Fibroblast of skin of left quadriceps (primary cell): ENCODE measurements at places on chromosomes 2 and 18.
A peak's percentile ranks its signal among the peaks of the same experiment; 100 is the strongest.

DNA sequence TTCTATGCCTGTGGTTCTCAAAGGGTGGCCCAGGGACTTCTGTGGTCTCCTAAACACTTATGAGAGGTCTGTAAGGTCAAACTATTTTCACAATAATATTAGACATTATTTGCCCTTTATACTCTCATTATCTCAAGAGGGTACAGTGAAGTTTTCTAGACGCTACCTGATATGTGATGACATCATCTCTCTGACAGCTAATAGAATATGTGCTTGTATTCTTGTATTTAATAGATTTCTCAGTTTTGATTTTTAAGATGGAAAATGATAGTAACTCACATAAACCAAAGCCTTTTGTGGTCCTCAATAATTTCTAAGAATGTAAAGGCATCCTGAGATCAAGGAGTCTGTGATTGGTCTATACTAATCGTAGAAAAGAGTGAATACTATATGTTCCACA lies 265.1 kb downstream of the ZNF521 start:
- no peak for DNase-seq

DNA sequence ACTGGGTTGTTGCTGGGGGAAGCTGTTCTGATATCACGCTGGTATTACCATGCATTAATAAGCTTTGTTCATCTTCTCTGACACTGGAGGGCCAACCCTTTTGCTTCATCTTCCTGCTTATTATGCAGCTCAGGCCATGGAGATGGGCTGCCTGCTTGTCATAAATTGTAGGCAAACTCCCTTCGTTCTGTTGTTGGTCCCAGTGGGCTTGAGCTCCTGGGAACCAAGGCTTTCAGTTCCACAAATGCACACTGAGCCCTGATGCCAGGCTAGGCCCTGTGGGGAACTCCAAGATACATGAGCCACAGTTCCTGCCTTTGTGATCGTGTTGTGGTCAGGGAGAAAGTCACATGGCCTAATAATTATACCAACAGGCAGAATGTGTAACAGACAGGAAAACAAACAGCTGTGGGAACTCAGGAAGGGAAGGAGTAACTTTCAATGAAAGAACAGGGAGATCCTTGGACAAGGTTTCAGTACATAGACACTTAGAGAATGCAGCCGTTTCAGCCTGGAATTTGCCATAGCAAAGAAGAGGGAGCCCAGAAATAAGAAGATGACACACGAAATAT lies 49.0 kb upstream of the BCL2L11 start:
- DNase-seq: peak; percentile 10

- peak; percentile 48 for DNase-seq
These were observed 7.6 kb upstream of the MSTN start for GRCh38 chr2:190069936-190070696.

GRCh38 chr2:158507679-158508078 lies 50.9 kb downstream of the PKP4 start:
- DNase-seq: no peak

DNA sequence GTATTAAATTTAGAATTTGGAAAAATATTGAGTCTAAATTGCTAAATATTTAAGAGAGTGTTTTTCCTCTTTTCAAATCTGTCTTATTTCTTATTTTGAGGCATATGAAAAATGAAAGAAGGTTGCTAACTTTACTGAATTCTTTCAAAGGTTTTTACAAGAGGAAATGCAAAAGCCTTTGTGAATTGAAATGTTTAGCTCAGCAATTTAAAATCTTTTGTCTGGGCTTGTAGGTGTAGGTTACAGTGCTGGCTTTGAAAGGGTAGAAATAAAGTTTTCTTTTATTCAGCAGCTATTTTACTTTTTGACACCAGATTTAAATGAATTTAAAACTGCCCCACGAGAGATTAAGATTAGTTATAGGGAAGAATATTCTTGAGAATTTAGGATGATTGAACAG lies 192.0 kb downstream of the CDH7 start:
- no peak for DNase-seq

DNA sequence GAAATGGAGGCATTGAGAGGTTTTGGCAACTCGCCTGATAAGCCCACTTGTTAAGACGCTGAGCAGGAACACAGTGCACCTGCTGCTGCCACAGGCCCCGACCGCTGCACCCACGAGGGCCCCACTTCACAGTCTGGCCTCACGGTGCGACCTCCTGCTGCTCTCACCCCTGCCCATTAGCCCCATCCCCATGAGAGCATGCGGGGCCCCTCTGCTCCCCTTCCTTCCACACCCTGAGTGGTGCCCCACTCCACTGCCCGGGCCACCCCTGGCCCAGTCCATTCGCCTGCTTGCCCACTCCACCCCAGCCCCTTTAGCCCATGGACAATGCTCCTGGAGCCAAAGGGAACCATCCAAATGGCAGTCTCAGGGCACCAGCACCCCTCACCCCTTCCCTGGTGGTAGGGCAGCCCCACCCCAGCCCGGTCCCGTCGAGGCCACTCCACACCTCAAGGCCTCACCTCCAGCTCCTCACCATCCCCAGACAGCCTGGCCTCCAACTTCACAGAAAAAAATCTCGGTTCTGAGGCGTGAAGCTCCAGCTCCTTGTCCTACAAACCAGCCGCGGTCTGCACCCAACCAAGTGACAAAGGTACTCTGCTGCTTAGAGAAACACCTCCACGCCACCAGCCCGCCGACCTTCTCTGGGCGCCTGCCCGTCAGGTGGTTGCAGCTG lies 6.7 kb upstream of the GPR55 start:
- DNase-seq: no peak

DNA sequence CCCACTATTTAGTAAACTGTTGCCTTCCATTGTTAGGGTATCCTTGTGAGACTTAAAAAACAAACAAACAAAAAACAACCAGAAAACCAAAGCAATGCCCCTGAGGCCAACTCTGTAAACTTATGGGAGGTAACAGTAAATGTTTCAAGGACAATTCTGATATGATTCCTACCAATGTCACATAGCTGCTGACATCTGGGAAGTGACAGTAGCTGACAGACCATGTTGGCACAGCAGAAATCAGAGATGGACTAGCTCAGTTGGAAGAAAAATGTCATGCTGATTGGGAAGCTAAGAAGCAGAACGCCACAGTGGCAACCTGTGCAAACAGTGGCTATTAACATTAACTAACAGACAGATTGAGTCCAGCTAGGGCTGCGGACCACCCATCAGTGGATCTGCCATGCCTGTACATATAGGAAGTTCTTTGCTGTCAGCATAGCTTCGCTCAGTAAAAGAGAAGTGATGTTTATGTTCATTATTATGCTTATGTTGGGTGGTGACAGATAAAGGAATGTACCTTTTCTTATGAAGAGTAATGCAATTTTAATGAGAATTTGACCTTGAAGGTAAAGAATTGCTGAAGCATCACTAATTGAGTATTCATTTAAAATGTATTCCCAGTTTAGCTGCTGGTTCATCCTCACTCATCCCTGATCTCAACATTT lies 180.6 kb downstream of the PARD3B start:
- no peak for DNase-seq

GRCh38 chr2:8433390-8433789 lies 248.5 kb upstream of the ID2 start:
- no peak for DNase-seq

GRCh38 chr2:43030551-43031307 lies 195.7 kb downstream of the ZFP36L2 start:
- DNase-seq: no peak

DNA sequence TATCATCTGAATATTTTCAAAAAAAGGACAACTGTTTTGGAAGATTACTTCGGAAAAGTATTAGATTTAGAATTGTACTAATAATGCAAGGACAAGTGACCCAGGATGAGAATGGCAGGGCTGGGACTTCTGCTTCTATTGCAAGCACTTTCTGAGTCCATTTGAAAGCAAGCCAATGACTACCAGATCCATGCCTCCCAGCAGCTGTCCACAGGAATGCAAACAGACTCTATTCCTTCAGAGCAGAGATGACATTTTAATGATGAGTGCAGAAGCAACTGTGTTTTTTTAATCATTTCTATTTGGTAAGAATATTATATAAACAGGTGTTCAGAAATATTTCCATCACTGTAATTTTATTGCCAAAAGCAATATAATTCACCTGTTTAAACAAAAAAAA lies 456.7 kb downstream of the SOX11 start:
- peak; percentile 8 for DNase-seq

- no peak for DNase-seq
These were observed 642.9 kb downstream of the ZEB2 start for GRCh38 chr2:143877056-143877455.

DNA sequence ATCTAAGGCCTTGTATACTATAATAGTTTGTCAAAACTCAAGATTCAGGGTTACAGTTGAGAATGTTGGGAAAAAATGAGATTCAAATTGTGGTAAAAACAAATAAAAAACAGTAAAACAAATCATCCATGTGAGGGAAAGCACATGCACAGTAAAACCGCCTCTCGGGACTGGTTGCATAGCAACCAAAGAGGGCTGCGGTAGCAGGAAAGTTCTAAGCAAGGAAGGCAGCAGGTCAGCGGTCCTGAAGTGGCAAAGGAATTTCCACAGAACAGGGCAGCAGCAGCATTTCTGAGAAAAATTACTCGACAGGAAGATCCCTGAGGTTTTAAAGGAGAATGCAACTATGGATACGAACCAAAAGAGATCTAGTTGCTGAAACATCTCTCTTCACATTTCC lies 93.7 kb downstream of the DYNAP start:
- peak; percentile 21 for DNase-seq

DNA sequence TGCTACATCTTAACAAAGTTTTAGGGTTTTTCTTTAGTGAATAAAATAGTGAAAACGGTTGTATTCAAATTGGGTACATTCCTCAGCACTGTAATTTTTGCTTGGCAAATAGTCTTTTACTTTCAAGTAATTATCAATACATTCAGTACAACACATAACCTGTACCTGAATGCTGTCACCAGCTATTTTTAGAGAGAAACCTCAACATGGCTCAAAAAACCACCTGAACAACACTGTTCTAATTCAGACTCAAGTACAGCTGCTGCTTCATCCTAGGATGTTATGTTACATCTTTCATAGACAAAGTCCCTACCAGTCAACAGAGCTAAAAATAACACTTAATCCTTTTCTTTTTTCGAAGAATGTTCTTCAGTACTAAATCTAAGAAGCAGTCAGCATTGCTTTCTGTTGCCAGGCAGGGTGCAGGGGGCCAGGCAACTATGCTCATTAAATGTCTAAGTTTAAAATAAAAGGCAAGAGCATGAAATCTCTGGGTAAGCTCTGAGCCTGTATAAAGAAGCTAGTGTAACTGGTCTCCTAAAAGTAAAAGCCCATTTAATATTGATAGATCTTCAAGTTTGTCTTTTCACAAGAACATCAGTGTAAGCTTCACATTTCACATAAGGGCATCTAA lies 20.5 kb downstream of the PDIA6 start:
- DNase-seq: no peak

DNA sequence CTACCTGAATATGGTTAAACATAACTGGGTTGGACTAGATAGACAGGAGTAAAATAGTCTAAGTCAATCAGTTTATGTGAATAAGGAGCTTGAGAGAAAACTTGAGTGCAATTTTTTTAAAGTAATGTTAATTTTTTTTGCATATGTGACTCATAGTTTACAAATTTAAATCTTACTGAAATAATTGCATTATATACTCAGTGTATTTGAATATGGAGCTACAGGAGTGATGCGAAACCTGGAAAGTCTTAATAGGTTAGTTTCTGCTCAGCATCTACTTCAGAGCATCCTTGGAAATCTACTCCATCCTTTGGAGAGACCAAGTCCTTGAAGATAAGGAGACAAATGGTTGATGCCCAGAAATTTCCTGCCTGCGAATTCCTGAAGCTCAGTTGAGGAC lies 318.8 kb upstream of the NXPH2 start:
- no peak for DNase-seq

DNA sequence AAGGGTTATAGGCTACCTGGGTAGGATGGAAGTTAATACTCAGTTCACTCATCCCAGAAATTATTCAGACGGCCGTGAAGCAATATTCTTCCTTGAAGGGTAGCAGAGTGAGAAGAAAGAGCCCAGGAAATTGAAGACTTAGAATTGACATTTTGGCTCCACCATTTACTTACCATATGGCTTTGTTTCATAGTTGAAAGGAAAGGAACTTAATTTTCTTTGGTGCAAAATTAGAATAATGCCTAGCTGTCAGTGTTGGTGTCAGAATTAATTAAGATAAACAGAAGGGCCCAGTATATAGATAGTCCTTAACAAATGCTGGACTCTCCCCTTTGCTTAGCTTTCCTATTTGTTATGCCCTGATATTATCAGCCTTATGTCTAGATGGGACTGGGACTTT lies 263.2 kb downstream of the KCNJ3 start:
- no peak for DNase-seq

DNA sequence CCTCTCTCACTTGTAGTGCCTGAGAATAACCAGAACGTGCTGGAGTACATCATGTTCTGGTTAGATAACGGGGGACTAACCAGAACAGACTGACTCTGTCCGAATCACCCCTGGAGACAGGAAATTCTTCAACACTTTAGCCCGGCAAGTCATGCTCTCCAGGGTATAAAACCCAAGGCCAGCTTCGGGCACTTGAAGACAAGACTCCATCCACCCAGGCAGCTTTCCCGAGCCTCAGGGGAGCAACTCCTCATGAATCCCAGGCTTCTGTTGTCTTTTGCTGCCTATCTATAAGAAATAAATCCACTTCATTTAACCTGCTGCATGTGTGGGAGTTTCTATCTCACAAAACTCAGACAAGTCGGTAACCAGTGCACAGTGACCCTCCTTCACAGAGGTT lies 99.6 kb downstream of the KCNF1 start:
- DNase-seq: no peak

GRCh38 chr18:35390951-35391700 lies 14.0 kb upstream of the ZNF396 start:
- no peak for DNase-seq

GRCh38 chr2:28994074-28994473 lies 13.0 kb downstream of the TOGARAM2 start:
- DNase-seq: no peak

GRCh38 chr2:38682008-38682575 lies 16.2 kb downstream of the GALM start:
- DNase-seq: no peak

DNA sequence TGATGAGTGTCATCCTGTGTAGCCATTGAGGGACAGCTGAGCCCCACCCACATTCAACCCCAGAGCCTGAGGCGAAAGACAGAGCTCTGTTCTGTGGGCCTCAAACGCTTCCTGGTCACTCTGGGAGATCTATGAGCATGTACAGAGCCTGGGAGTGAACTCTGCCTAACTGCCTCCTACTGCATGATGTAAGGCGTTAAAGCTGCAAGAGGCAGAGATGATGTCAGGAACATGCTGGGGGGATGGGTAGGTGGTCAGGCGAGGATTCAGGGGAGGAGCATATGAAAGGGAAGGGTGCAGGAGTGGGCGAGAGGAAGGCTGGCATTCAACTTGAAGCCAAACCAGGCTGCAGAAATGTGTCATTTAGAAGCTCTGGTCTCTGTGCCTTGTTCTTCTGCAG lies 181.0 kb downstream of the TFCP2L1 start:
- DNase-seq: no peak

DNA sequence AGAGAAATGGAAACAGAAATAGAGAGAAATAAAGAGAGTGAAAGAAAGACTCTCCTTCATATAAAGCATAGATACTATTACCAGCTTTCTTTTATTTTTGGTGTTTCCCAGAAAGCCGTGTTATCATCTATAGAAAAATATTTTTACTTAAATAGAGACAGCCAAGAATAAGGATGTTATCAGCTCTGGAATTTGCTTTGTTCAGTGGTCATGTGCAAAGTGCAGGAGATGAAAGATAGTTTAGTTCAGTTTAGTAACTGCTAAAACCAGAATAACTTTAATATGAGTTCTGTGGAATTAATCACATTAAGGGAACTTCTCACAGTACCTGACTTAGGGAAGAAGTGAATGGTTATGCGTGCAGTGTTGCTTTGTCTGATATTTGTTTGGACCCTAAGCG lies 140.4 kb downstream of the CALCRL start:
- no peak for DNase-seq

- DNase-seq: peak; percentile 69
These were observed 177.8 kb downstream of the EN1 start for GRCh38 chr2:118669654-118670053.
